ENCODE measurements at places on chromosomes 2 and 18.

- no peak for DNase-seq
Measured at GRCh38 chr2:121140734-121141133, 144.3 kb downstream of the TFCP2L1 start.

- DNase-seq: no peak
Measured at GRCh38 chr2:201182650-201183364, at the start of gene CASP10. TSS of gene CASP10 (plus strand) at chr2:201183141. CDS start at chr2:201185778, 2,637 bp downstream.

- no peak for DNase-seq
Measured at GRCh38 chr2:137737559-137737958, 226.7 kb upstream of the HNMT start.

DNA sequence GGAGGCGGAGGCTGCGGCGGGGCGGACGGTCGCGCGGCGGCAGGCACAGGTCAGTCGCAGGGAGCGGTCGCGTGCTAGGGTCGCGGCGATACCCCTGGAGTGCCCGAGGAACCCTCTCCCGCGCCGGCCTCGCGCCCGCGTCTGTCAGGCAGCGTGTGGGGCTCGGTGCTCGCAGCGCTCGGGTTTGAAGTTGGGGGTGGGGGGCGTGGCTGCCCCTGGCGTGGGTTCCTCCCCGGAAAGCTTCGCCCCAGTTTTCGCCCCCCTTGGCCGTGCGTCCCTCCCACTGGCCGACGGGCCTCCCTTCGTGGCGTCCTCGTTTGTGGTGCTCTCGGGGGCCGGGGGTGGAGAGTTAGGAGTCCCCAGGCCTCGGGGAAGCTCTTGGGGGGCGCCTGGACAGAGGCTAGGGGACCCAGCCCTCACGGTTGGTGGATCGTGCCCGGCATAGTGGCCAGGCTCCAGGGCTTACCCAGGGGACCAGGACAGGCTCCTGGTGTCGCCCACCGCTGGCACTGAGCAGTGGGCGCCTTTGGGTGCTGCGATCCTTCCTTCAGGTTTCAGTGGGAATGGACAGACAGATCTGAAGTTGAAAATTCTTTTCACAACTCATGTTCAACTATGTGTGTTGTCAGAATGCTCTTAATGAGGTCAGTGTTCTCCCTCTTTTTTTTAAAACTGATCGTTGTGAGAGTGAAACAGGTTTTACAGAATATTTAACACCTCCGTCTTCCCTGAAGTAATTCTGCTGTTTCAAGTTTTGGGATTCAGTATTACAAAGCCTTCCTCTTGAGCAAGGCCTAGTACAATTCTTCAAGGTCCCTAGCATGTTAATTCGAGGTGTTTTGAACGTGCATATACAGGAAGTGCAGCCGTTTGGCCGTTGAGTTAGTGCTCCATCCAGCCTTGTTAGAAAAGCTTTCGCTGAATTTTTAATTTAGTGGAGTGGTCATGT lies 604 bp downstream of the RALBP1 start:
- peak; percentile 17 for DNase-seq

GRCh38 chr2:132568656-132569055 lies 101.3 kb downstream of the LYPD1 start:
- DNase-seq: no peak

DNA sequence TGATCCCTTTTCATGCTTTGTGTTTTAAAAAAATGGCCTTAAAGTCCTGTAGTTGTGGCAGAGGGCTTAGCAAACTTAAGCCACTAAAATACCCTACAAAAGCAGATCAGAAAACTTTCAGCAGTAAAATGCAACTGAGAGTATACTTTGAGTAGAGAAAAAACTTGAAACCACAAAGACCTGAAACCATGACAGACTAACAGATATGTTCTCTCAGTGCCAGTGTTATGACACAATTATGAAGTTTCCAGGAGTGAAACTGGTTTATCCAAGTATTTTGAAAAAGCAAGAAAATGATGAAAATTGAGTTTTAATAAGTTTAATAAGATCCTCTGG lies 74.5 kb downstream of the SPRED2 start:
- DNase-seq: no peak

DNA sequence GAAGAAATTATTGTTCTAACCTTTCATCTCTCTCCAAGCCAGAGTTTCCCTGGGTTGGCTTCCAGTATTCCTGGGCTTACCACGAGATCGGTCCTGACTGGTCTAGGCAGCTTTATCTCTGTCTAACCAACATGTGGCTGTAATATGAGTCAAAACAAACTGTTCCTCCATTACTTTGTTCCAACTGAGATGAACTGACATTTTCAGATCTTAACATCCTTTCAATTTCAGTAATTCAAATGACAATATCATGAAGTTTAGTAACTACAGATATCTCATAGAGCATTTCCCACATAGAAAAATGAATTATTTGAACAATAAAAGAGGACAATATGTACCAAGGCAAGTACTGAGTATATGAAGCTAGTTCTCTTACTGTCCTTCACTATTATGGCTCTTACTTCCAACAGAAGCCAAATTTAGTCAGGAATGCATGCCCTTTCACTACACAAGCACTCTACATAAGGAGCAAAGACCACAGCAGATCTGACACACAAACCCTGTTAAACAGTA lies 15.5 kb downstream of the SLC25A12 start:
- DNase-seq: peak; percentile 89

- DNase-seq: no peak
Measured at GRCh38 chr2:190446193-190446592, 38.0 kb downstream of the MFSD6 start.

GRCh38 chr18:6273423-6273822 lies 141.3 kb downstream of the L3MBTL4 start:
- no peak for DNase-seq

- DNase-seq: no peak
Measured at GRCh38 chr2:102992607-102993006, 230.8 kb downstream of the TMEM182 start.

- no peak for DNase-seq
Measured at GRCh38 chr2:190891372-190891771, 10.8 kb downstream of the GLS start.

GRCh38 chr2:64727013-64727767 lies 73.5 kb upstream of the SERTAD2 start:
- DNase-seq: no peak

DNA sequence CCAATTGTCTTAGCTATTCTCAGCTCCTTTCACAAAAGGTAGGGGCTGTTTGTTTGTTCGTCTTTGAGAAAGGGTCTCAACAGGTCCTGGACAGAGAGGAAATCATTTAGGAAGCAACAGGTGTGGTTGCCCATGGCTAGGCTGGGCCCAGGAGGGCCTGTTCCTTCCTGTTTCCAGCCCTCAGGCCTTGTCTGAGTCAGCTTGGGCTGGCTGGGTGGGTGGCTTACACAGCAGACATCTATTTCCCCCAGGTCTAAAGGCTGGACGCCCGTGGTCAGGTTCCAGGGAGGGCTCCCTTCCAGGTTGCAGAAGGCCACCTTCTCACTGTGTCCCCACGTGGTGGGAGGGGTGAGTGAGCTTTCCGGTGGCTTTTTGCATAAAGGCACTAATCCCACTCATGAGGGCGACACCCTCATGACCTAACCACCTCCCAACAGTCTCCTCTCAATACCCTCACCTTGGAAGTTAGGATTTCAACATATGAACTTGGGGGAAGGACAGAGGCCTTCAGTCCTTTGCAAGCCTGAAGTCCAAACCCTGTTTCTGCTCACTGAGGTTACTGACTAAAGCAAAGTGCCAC lies 45.5 kb downstream of the ARHGEF4 start:
- no peak for DNase-seq

DNA sequence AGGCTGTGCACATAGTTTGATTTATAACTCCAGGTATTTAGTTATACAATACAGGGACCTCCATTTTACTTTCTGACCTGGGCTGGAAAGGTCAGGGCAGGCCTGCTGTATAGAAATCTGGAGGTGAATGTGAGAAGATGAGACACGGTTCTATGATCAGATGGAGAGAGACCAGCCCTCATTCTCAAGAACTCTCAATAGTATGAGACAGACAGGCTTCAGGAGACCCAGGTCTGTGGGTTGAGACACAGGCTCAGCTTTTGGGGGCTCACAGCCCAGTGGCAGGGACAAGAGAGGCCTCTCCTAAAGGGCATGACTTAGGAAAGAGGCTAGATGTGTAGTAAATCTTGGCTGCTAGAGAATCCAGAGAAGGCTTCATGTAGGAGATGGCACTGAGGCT lies 719 bp upstream of the ATP6V1B1 start:
- no peak for DNase-seq

All from NCI-H510A treated with DMSO at 0.1 percent for 48 hours (cell line).